KBM-7 (cell line): ENCODE measurements at places on chromosomes 12 and 14.

DNA sequence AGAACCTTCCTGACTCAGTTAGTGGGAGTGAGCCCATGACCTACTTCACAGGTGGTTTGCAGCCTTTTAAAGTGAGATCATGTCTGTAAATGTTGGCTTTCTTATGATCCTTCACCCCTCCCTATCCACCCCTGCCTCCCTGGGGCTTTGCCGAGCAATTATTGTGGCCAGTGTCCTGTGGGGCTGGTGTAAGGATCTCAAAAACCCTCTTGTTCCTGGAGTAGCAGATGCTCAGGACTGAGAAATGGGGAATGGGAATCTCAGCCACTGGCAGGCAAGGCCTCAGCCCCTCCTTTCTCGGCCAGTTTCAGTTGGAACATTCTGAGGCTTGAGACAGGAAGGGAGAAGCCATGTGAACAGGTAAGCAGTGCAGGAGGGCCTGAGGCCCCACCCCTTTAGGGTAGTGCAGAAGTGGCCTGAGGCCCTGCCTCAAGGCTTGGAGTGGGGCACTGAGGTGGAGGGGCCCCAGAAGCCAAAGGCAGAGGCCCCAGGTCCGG, 53.8 kb downstream of the PLEKHG3 start:
- no peak for DNase-seq

GRCh38 chr14:81247271-81247766, 26.6 kb upstream of the GTF2A1 start:
- no peak for DNase-seq

- no peak for DNase-seq
These were observed 51.5 kb downstream of the ZC3H14 start for GRCh38 chr14:88614218-88614907.

DNA sequence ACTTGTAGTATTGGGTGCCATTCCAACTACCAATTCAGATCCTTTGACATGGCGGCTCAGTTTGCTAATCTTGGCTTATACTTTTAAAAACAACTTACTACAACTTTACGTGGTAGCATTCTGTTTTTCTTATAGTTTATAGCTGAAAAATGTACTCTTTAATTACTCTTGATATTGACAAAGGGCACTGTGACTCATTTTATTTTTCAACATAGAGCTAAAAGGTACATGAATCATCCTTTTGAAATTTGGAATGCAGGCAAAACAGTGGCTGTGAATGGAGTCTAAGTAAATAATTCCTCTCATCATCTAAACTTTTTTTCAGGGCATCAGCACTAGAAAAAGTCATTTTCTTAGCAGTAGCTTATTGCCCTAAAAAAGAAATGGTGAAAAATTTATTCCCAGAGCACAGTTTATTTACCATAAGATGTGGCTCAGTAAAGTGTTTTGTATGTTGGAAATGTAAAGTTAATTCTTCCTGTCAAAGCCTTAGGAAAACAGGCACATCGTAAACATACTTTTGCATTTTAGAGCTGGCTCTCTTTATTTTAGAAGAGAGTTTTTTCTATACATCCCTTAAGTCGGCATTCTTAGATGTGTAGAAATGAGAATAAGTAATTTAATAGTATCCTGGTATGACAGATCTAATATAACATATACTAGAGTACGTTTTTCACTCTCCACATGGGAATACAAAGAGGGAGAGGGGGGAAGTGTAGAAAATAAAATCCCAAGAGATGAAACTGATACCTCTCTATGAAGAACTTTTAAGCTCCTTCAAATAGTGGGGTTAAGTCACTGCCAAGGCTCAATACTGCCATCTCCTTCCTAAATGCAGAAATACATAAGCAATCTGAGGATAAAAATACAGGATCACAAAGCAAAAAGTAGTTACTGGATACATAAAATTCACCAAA, 55.2 kb downstream of the SLC25A21 start:
- DNase-seq: peak; percentile 14

DNA sequence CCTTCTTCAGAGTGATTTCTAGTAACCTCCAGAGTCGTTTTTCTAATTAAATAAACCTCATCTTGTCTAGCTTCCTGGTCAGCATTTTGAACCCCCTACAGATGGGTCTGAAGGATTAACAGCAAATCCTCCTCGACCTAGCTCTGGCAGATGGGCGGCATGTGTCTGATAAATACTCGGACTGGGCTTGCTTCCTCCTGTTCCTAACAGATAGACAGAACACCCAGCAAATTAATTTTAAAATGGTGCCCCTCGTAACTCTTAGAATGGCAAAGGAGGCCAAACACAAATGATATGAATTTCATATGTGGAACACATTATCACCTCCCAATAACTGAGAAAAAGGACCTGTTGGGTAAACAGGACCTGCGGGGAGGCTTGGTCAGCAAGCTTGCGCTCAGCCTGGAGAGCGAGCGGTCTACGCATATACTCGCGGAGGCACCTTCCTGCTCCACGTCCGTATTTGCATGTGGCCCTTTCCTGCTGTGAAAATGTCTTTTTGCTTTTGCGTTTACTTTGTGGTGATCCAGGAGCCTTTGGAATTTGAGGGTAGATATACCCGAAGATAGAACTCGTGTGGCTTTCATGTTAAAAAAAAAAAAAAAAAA, 79.6 kb downstream of the OTX2 start:
- no peak for DNase-seq

GRCh38 chr12:9919443-9919842, 12.7 kb downstream of the CLEC2A start:
- DNase-seq: no peak

- DNase-seq: no peak
These were observed 103.1 kb upstream of the PPM1H start for GRCh38 chr12:63037746-63038712.

DNA sequence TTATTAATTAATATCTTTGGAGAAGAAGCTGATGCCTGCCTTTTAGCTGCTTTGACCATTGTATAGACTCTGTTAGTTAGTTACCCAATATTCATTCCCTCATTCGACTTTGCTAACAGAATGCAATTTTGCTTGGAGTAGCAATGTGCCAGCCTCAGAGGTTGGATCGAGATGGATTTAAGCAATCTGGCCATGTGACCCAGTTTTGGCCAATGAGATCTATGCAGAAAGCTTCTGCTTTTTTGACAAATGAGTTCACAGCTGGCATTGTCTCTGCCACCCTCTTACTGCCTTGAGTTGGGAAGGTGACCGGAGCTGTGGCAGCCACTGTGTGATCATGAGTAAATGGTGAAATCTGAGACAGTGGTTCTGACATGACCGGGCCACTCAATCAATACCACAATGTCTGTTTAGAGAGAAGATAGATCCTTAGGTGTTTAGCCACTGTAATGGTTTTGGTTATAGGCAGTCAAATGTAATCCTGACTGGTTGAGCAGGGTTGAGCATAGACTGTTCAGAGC, 74.9 kb upstream of the MED13L start:
- no peak for DNase-seq

GRCh38 chr12:74957231-74957630, 252.4 kb downstream of the KCNC2 start:
- no peak for DNase-seq
